ENCODE measurements at places on chromosomes 3 and 15.

DNA sequence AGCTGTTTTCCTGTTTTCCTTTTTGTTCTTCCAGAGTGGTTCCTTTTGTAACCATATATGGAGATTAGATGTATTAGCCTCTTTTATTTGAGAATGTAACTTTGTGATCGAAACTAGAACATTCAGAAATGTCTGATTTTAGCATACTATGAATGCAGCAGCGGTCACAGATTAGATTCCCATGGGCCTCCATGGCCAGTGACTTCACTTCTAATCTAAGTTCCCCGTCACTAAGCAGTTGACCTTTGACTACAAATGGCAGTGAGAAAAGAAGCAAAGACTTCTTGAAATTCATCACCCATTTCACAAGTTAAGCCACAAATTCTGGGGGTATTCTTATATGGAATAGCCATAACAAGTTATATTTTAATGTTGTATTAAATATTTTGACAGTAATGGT, 114.6 kb upstream of the FLNB start:
- DNase-seq, result no peak

DNA sequence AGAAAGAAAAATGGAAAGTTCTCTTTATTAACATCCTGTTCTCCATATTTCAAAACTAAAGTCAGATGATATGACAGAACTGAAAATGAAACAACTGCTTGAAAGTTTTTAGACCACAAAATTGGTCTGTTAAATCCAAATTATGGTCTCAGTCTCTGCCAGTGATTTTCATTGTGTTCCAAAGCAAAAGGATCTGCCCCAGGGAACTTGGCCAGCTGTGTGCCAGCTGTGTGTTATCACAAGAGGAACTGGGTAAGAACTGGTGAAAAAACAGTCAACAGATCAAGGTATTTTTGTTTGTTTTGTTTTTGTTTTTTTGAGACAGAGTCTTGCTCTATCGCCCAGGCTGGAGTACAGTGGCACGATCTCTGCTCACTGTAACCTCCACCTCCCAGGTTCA, 323.3 kb downstream of the CTNNB1 start:
- no peak for DNase-seq

- no peak for DNase-seq
Observed at GRCh38 chr3:9247361-9247940, 2.0 kb downstream of the SRGAP3 start.

GRCh38 chr3:111047042-111047441, 24.6 kb upstream of the NECTIN3 start:
- no peak for DNase-seq

DNA sequence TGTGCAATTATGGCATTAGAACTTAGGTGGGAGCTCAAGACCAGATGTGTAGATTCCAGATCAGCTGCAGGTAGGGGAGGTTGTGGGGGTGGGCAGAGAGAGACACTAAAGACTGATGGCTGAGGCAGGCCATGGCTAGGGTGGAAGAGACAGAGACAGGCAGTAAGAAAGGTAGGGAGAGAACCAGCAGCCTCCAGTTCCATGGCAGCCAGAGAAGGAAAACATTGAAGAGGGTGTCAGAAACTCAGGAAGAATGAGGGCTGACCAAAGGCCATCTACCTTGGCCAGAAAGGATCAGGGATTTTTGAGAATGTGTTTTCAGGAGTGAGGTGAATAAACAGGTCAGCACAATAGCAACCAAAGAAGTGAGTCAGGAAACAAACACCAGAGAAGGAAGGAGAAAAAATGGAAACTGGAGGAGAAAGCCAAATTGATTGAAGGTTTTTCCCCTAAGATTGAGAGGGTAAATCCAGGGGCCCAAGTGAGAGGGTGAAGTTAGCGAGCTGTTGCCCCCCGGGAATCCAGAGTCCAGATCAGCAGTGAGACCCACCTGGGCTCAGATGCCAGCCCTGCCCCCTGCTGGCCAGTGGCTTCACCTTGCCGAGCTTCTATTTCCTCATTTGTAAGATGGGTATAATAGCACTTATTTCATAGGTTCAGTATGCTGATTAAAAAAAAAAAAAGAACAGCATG, 41.0 kb downstream of the ABHD2 start:
- DNase-seq, result peak; percentile 27

GRCh38 chr3:130619196-130619595, 102.2 kb downstream of the COL6A6 start:
- no peak for DNase-seq

DNA sequence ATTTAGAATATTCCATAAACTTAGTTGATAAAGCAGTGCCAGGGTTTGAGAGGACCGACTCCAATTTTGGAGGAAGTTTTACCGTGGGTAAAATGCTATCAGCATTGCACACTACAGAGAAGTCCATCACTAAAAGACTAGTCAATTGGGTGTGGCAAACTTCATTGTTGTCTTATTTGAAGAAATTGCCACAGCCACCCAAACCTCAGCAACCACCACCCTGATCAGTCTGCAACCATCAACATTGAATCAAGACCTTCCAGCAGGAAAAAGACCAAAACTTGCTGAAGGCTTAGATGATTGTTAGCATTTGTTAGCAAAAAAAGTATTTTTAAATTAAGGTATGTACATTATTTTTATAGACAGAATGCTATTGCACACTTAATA, 60.5 kb downstream of the KLF13 start:
- no peak for DNase-seq

GRCh38 chr3:122660297-122660974, 20.2 kb upstream of the PARP14 start:
- DNase-seq, result no peak

GRCh38 chr15:88121968-88122530, 134.5 kb downstream of the NTRK3 start:
- no peak for DNase-seq

DNA sequence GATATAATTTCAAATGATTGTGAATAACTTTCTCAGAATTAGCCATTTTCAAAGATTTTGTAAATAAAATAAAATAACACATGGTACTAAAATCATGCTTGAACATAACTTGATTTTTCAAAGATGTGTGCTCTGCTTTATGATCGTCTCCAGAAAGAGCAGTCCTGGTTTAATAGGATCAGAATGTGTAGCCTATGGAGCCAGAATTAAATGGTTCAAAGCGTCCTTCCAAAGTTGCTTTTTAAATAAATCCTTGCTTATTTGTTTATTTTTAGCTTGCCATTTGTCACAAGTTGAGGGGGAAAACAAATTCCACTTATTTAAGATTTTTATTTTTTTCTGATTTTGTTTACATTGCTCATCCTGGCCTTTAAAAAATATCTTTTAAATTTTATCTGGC, 123.7 kb upstream of the SPRED1 start:
- no peak for DNase-seq

- no peak for DNase-seq
Observed at GRCh38 chr3:45566951-45567411, 27.6 kb upstream of the LIMD1 start.

- no peak for DNase-seq
Observed at GRCh38 chr3:54830658-54831057, 97.2 kb downstream of the LRTM1 start.

DNA sequence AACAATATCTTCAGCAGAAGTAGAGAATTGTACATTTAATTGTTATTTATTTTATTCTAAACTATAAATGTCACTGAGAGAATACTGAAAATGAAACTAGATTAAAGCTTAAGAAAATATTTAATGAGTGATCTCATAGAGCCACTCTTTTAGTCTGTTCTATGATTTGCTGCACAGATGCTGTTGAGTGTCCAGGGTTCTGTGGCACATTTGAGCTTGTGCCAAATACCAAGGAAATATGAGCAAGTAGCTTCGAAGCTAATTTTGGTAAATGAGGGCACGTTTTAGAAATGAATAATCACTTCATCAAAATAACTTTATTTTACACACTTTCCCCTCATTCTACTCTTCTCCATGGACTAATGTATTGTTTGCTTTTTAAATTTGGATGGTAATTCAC, 53.6 kb upstream of the THRB start:
- DNase-seq, result no peak

- DNase-seq, result no peak
Observed at GRCh38 chr3:23926736-23927135, 9.8 kb downstream of the RPL15 start.

DNA sequence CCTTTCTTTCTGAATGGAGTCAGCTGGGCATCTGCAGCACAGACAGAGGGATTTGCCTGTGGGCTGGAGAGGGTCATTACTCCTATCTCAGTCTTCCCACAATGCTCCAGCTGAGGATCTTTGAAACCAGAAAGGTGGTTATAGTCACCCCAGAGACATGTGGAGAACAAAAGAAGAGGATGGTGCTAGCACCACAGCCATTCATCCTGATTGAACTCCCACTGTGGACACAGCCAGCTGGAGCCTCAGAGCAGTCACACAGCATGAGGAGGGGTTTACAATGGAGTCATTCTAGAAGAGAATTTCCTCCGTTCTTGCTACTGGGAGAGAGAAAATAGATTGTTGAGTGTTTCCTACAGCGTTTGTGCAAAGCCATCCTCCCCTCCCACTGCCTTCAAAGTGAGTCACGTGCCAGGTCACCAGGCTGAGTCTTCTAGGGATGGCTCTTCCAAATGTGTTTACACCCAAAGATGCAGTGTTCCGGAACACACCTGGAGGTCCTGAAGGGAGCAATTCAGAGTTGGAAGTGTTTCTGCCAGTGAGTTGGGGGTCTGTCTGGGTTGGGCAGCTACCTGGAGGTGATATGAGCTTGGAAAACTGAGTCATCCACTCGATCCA, 18.9 kb upstream of the GREM1 start:
- no peak for DNase-seq

DNA sequence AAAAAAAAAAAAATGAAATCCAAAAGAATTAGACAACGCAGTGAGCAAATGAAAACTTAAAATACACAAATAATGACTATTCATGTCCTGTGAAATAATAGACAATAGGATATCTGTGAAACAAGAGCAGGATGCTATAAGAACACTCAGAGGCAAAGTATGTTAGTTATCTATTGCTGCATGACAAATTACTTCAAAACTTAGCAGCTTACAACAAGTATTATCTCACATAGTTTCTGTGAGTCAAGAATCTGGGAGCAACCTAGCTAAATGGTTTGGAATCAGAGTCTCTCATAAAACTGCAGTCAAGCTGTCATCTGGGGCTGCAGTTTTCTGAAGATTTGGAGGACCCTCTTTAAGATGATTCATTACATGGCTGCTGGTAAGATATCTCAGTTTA, 36.5 kb upstream of the ZMAT3 start:
- DNase-seq, result no peak

- DNase-seq, result no peak
Observed at GRCh38 chr3:125061170-125061569, 5.4 kb upstream of the HEG1 start.

DNA sequence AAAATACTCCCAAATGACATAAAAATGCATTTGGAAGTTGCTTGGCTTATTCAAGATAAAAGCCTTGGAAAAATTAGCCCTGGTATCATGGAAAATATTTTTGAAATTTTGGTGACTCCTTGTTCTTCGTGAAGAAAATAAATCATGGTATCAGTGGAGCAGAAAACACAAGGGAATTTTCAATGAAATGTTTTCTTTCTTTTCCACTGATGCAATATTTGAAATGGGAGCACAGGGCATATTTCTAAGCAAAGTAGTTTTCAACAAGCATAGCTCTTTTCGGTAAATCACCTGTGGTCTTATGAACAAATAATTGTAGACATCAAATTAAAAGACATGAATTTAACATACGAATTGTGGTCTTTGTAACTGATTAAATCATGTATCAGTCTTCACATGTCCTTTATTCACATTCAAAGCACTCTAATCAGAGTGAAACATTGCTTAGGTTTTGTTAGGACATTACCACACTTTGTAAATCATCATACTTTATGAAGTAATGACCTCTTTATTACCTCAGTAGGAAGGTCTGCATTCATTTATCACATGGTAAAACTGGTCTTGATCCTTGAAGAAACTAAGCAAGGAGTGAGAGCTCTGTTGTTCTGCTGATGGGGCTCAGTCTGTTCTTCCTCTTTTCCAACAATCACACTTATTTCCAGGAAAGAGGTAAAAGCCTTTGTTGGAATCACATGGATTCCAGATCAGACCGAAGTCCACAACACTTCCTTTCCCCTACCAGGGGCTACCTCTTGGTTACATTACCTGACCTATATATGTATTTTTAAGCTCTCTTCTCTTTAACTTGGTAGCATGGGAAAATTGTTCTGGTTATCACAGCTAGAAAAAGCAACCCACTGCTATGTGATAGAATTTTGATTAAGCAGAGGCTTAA, 413.5 kb upstream of the THBS1 start:
- no peak for DNase-seq

DNA sequence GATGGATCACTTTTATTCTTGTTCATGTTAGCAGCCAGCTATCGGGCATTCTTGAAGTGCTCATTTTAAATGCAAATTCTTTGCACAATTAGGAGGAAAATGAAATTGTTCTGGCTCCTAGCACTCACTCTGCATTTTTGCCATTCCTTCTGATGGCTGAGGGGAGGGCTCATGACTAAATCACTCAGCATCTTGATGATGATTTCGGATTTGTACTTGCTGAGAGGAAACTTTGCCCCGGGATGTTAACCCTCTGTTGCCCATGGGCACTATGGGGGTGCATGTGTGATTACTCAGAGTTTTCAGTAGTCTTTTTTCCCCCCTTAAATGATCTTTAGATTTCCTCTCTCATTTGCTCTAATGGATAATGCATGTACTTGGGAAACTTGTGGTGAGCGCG, 299.6 kb upstream of the C2CD4B start:
- DNase-seq, result no peak

DNA sequence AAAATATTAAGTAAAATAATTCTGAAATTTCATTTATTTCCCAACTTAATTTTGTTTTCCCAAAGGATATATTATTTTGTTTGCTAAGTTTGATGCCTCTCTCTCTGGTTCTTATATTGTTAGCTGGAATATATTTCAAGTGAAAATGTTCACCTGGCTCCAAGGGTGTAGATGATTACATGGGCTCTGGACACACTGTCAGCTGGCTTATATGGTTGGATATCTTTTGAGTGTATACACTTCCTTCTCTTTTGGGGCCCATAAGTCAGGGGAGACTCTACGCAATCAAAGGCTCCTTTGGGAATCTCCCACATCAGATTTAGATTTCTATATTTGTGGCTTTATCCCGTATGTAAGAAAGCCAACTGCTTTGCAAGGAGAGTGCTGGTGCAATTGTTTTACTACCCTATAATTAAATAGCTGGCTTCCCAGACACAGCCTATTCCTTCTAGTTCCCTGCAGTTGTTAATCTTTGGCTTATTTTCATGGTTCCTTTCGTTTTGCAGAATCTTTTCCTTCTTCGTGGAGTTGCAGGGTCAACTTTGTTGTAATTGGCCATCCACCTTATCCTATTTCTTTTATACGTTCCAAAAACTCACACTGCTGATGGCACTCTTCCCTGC, 225.7 kb downstream of the DPH6 start:
- no peak for DNase-seq

DNA sequence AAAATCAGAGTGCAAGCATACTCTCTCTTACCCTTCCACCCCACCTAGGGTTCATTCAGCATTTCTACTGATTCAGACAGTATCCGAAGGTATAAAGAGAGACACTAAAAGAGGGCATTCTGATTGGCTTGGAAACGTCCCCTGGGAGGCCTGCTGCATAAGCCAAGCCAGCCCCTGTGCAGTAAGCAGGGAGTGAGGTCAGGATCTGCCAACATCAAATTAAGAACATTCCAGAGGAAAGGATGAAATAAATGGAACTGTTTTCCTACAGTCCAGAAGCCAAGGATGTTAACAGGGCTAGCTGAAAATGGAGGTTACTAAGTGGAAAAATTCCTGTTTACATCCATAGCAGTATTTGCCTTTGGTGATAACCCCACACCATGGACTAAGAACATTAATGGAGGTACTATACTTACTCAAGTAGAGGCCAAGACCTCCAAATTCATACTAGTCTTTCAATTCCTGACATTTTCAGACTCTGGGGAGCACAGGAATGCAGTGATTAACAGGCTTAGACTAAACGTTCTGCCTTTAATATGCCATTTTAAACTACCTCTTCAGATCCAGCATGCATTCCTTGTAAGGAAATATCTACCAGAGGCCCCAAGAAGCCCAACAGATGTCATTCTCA, 34.5 kb downstream of the NPTN start:
- DNase-seq, result no peak

Data from central memory CD8-positive, alpha-beta T cell (primary cell).